ENCODE measurements at places on chromosomes 7 and 10.

- no peak for DNase-seq
These were observed 19.0 kb downstream of the DPCD start for GRCh38 chr10:101607124-101607523.

DNA sequence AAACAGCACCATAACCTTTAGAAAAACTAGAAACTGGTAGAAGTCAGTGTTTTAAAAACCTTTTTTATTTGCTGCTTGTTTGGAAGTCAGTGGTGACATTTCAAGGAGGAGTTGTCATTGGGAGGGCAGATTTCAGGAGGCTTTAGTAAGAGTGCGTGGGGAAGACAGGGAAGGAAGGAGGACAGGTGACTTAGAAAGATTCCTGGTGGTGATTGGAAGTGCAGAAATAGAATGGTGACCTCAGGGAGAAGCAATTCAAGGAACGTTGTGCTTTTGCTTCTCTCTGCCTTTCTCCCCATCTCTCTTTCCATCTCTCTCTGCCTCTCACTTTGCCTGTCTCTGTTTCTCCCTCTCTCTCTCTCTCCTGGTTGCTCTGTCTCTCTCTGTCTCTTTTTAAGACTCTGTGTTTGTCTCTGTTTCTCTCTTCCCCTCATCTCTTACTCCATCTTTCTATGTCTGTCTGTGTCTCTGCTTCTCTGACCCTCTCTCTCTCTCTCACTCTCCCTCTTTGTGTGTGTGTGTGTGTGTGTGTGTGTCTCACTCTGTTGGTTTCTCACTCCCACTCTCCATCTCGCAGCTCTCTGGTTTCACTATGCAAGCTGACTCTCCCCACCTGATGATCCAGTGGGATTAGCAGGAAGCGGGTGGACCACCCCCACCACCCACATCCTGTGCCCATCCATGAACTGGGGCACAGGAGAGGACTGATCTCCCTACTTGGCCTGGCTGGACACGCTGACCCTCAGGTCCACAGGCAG, 10.9 kb upstream of the PFKP start:
- DNase-seq = no peak

GRCh38 chr7:29945259-29945809, 44.3 kb downstream of the SCRN1 start:
- no peak for DNase-seq

DNA sequence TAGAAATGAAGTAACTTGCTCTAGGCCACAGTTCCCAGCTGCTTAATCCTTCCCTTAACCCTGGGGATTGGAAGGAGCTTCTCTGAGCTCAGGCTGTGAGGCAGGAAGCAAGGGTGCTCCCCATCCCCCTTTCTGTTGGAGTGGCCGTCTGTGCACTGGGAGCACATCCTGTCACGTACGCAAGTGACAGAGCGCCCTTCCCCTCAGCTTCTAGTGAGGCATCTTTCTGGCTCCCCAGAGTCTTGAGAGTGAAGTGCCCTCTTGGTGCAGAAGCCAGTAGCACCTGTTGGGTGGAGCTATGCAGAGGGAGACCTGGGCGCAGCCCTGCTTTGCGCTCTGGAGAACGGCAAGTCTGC, 47.8 kb downstream of the SHH start:
- no peak for DNase-seq

GRCh38 chr7:140239653-140239935, 62.8 kb upstream of the KDM7A start:
- peak; percentile 54 for DNase-seq

DNA sequence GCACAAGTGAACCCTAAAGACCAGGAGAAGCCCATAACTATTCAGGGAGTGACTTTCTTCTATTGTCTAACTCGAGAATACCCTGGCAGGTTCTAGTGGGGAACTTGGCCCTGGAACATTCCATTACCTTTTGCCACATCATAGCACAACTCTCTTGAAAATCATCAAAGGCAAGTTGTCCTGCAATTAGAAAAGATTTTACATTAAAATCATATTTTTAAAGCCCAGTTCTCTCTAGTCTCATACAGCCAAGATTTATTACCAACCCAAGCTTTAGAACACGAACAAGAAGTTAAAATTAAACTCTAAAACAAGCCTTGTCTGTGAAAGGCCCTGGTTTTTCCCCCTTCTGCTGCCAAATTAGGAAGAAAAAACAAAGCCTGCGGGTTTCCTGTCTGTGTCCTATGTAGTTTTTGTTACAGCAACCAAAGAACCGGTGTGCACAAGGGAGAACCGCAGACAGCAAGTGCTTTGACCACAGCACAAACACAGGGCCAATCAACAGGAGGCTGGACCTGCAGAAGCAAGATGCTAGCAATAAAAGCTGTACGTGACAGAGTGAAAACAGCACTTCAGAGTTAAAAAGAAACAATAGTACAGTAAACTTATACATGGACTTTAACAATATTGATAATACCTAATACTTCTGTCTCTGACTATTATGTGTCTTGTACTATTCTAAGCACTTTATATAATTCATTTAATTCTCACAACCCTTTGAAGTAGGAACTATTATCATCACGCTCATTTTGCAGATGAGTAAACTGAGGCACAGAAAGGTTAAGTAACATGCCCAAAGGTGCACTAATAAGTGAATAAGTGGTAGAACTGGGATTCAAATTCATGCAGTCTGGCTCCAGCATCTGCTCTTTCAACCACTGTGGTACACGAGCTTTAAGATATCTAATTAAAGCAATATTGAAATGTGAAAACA, 65.8 kb downstream of the STK17A start:
- DNase-seq = peak; percentile 48

DNA sequence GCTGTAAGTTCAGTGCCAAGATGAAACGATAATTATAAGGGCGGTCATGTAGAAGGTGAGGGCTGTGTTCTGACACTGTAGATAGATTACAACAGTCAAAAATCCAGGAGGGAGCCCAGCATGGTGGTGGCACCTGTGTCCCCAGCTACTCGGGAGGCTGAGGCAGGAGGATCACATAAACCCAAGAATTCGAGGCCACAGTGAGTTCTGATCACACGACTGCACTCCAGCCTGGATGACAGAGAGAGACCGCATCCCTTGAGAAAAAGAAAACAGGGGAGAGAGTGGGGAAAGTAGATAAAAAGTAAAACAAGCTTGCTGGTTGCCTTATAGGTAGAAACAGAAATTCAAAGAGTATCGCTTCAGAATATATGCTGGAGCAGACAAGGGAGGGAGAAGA, 52.1 kb downstream of the KCNH2 start:
- DNase-seq = no peak

DNA sequence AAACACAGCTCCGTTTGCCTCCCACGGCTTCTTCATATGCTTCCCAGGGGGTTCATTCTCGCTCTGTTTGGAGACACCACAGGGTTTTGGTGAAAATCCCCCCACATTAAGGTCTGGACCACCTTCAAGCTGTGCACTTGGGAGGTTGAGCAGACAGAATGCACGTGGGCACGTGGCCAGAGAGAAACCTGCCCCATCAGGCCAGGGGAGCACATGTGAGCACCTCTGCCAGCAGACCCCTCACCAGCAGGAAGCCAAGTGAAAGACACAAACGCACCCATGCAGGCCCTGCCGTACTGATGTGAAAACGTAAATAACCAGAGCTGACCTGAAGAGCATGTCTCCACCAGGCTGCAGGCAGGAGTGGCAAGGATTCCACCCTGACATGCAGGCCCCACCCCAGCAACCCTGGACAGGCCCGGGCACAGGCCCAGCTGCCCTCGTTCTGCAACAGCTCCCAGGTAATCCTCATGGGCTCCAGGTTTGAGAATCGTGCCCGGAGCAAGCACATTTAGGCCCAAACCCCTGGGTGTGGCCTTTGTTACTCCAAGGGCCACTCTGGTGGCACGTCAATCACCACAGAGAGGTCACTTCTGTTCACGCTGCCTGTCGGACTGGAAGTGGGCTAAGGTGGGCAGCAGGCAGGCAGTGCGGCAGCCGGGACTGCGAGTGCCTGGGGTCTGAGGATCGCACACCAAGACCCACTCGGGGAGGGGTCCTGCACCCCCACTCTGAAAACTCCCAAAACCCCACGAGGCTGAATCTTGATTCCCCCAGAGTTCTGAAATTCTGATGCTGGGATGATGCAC, 184.4 kb downstream of the PTPRN2 start:
- DNase-seq = no peak

DNA sequence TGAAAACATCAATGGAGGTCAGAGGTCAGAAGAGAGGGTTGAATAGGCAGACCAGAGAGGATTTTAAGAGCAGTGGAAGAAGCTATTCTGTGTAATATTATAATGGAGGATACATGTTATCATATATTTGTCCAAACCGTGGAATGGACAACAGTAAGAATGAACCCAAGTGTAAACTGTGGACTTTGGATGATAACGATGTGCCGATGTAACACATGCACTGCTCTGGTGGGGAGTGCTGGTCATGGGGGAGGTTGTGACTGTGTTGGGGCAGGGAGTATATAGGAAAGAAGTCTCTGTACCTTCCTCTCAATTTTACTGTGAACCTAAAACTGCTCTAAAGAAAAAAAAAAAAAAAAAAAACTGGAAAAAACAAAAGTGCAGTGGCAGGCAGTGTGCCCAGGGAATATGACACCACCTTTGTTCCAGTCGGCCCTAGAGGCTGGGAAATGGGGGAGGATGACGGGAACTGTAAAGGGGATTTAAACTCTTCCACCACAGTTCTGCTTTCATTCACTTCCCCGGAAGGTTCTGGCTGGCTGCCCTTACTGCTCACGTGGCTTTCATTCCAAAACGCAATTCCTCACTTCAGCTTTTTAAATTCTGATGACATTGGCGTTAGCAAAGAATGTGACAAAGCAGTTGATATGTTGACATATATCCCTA, 113.7 kb upstream of the ANKRD1 start:
- peak; percentile 1 for DNase-seq

DNA sequence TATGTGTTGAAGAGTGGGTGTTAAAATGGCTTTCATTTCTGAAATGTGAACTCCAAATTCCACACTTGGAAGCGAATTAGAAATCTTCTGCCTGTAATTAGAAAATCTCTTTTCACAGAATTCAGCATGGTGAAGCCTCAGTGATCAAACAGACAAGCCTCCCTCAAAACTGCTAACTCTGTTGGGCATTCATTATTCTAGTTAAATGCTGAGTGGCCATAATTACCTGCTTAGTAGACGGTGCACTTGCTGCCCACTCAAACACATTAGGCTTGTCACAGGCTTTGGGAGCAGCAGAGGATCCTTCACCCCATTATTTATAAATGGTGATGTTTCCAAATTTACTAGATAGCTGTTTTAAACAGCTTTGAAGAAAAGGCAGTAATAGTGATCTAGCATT, 177.2 kb upstream of the PCLO start:
- no peak for DNase-seq

- DNase-seq = no peak
These were observed at the start of gene BBIP1 for GRCh38 chr10:110918643-110919348. BBIP1 (minus strand) TSS chr10:110919180; CDS start chr10:110918157, 1,023 bp downstream.

DNA sequence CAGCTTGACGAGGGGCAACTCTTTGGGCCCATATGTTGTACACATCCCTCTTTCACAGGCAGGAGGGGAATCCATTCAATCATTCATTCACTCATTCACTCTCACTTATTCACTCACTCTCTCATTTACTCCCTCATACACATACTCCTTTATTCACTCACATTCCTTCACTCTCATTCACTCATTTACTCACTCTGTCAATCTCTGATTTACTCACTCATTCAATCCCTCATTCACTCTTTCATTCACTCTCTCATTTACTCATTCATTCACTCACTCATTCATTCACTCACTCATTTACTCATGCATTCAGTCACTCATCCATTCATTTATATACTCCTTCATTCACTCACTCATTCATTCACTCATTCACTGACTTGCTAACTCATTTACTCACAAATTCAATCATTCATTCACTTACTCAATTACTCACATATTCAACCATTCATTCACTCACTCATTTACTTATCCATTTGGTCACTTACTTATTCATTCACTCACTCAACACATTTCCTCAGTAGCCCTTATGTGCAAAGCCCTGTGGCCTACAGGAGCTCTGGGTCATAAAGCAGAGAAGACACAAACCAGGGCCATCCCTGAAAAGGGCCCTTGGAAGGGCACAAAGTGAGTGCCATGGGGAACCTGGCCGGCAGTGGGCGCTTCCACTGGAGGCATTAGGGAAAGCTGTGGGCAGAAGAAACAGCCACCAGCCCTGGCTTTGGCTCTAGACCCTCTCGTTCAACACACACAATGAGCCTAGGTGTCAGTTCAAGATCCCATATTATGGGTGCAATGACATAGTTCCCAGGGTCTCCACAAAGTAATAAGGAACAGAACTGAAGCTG, 26.0 kb downstream of the HIP1 start:
- DNase-seq = no peak

DNA sequence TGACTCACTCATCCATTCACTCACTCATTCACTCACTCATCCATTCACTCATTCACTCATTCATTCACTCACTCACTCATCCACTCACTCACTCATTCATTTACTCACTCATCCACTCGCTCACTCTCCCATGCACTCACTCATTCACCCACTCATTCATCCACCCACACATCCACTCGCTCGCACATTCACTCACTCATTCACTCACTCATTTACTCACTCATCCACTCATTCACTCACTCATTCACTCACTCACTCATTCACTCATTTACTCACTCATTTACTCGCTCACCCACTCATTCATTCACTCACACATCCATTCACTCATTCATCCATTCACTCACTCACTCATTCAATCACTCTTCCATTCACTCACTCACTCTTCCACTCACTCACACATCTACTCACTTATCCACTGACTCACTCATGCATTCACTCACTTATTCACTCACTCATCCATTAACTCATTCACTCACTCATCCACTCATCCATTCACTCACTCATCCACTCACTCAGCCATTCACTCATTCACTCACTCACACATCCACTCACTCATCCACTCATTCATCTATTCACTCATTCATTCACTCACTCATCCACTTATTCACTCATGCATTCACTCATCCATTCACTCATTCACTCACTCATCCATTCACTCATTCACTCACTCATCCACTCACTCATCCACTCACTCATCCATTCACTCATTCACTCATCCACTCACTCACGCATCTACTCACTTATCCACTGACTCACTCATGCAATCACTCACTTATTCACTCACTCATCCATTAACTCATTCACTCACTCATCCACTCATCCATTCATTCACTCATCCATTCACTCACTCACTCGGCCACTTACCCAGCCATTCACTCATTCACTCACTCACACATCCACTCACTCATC, 74.0 kb downstream of the CARD11 start:
- DNase-seq = no peak

DNA sequence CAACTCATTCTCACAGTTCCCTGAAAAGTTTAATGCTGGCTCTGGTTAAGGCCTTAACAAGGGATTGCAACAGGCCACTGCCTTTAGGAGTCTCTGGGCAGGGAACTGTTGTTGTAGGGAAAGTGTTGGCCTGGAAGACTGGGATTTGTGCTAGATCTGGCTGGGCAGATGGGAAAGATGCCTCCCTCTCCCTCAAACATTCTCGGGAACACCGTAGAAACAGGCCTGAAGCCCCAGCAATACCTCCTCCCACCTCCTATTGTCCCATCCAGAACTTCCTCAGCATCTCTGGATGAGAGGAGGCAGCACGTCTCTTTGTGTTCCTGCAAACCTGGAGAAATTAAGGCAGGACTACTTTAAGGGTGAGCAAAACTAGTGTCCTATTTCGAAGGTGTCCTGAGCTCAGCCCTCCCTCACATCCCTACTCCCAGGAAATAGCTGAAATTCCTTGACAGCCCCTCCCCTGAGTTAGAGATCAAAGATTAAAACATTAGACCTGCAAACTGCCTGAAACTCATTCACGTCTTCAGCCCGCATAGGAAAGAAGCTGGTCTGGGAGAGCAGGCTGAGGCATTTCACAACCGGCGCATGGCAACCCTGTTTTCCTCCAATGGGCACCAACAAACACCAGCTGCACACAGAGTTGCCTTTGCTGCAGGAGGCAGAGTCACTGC, 10.9 kb upstream of the MAP3K8 start:
- DNase-seq = no peak

- DNase-seq = peak; percentile 87
These were observed 449.6 kb downstream of the GRM8 start for GRCh38 chr7:126803060-126803665.
